Bronchial epithelial cell (primary cell): ENCODE measurements at places on chromosomes 11 and 22.

DNA sequence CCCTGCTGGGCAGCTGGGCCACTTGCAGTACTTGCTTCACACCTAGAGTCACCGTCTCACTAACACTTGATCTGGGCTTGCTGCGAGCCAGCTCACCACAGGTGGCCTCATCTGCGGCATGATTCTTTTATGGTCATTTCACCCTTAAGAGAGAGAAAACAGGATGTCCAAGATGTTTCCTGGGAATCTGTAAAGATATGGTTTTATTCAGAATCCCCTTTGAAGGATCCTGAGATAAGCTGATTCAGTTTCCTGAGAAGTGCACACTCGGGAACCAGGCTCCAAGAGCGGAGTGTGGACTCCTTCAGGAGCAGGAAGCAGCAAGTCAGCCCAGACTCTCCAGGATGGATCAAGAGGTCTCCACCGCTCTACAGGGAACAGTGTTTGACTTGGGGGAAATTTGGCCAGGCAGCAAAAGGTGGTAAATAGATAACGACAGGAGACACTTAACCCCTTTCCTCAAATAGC is 21.8 kb upstream of the TP53AIP1 start:
- DNase-seq, result no peak

GRCh38 chr11:17511571-17511970 is 32.6 kb downstream of the USH1C start:
- no peak for DNase-seq

GRCh38 chr11:133948711-133949110 is 8.1 kb downstream of the IGSF9B start:
- DNase-seq, result no peak

GRCh38 chr11:133503236-133503635 is 29.1 kb downstream of the OPCML start:
- DNase-seq, result no peak

DNA sequence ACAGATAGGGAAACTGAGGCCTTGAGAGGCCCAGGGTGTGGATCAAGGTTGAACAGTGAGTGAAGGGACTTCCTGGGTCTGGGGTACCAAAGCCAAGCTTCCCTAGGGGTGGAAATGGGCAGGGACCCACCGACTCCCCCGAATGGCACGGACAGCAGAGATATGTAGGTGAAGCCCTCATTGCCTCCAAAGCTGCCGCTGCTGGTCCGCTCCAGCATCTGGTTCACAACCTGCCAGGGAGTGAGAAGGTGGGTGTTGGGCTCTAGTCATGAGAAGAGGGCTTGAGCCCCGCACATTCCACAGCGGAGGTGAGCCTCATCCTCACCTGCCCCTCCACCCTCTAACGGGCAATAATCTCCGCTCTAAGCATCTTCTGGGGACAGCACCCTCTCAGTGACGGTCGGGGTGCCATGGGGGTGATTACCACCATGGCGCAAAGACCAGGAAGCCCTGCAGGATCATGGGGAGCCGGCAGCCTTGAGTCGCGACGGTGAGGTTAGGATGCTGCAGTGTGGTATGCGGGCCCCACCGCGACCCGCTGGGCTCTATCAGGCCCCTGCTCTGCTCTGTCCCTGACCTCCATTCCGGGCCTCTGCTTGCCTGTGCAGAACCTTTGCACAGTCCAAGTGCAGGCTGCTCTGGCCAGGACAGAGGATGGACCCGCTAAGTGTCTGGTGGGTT is 10.8 kb downstream of the ALDH3B2 start:
- DNase-seq, result no peak

GRCh38 chr22:47533961-47534803 is 771.7 kb downstream of the TBC1D22A start:
- no peak for DNase-seq

GRCh38 chr22:38348751-38349496 is 31.7 kb upstream of the CSNK1E start:
- DNase-seq, result no peak

- no peak for DNase-seq
These were observed 23.5 kb upstream of the ANKK1 start for GRCh38 chr11:113363996-113364641.

DNA sequence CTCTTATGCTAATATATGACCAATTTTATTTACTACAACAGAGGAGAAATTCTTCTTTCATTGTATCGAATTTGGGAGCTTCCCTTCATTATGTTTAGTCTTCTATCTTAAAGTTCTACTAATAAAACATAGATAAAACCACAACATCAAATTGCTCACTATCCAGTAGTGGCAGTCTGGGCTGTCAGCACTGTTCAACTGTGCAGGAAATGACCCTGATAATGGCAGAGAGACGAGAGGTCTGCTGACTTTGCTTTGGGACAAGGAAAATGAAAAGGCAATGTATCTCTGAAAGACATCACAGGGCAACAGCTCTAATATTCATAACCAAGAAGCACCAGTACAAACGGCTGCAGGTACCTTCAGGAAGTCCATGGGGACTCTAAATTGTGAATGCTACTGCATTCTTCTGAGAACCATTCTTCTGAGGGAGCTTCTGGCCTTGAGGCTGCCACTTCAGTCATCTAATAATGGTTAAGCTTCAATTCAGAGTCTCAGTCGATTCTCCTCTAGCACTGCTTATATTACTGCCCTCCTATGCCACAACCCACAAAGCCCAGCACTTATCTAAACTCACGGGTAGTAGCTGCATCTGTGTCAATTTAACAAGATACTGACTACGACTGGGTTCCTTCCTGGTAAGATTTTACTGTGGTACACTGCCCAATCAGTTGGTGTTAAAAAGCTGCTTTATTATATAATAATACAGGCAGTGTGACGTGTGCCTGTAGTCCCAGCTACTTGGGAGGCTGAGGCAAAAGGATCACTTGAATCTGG is 44.2 kb downstream of the CKAP5 start:
- DNase-seq, result no peak

DNA sequence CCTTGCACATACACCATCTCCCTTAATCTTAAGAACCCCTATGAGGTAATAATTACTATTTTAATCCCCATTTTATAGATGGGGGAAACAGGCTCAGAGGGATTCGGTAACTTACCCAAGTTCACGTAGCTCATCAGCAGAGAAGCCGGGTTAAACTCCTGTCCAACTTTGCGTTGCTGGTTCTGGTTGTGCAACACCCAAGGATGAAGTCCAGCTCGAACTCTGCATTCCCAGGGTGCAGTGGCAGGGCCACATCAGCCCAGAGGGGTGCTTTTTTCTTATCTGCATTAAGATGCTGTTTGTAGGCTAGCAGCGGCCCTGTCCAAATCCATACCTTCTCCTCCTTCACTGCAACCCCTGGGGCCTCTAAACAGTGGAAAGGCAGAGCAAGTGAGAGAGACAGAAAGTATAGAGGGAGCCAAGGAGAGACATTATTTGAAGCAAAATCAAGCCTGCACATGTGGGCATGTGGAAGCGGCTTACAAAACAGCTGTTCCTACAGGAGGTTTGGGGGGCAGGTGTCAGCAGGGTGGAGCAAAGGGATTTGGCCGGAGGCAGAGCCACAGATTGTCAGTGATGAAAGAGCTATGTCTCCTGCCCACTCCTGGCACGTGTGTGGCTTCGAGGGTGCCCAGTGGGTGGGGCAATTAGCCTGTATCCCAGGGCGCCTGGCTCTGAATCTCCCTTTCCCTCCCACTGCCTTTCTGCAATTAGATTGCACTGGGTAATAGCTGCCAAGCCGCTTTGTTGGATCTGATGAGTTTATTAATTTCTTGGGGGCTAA is 129.5 kb upstream of the TBCEL start:
- DNase-seq, result no peak

DNA sequence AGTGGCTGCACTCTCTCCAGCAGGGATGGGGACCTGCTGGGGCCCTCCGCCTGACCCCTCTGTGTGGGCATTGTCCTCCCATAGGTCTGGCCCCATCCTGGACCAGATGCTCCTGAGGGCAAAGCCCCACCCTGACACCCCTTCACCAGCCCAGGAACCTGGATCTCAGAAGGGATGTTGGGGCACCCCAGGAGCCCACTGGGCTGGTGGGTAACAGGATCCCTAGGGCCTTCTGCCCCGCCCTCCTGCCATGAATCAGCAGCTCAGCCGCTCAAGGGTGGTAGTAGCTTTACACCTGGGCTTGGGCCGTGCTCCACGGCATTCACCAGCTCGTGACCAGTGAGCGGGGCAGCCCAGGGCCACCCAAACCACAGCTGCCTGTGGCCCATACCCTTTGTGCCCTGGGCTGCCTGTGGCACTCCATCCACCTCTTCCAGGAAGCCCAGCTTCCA is 1.0 kb upstream of the MAPK12 start:
- DNase-seq, result peak; percentile 40

GRCh38 chr22:43878079-43878795 is 13.6 kb downstream of the PNPLA5 start:
- no peak for DNase-seq

DNA sequence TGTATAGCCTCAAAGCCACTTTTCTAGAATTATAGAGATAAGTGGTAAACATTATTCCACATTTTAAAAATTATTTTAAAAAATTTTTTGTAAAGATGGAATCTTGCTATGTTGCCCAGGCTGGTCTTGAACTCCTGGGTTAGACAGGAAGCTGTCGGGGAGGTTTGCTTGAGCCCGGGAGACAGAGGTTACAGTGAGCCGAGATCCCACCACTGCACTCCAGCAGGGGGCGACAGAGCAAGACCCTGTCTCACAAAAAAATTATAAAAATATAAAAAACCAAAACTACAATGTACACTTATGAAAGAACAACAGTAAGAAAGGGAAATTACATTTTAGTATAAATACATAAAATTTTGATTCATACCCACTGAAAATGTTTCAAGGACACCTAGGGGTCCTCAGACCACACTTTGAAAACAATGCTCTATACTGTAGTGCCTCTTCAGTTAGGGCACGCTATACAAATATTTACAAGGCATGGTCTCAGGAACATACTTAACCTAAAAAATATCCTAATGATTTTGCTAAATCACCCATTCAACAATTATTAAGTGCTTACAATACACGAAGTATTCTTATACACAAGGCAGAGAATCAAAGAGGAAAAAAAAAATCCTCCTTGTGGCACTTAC is 111.2 kb downstream of the MRTFA start:
- no peak for DNase-seq

GRCh38 chr22:35627267-35628041 is 10.3 kb upstream of the MB start:
- DNase-seq, result peak; percentile 66

GRCh38 chr11:69204941-69205742 is 49.4 kb downstream of the SMIM38 start:
- no peak for DNase-seq

GRCh38 chr11:20248871-20249270 is 88.6 kb upstream of the DBX1 start:
- no peak for DNase-seq

DNA sequence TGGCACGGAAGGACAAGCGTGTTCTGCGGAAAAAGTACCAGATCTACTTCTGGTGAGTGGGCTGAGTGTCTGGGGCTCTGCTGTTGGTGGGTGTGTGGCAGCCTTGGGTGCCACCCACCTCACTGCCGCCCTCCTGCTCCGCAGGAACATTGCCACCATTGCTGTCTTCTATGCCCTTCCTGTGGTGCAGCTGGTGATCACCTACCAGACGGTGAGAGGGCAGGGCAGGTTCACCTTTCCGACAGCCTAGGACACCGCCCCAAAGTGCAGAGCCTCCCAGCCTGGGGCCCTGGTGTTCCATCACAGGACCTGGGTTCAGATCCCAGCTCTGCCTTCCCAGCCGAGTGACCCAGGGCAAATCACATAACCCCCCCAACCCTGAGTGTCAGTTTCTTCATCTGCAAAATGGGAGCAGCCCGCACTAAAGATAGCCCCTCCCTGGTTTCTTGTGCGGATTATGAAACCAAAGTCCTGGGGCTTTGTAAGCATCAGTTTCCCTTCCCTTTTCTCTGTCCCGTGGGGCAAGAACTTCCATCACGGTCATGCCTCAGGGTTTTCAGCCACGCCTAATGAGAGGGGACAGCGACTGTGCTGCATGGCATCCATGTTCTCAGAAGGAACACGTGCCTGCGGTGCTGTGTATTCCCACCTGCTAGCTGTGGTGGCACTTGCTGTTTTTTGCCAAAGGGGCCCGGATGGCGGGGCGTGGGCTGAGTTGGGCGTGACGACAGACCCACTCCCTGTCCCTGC is 9.8 kb upstream of the TAGLN start:
- DNase-seq, result no peak

- no peak for DNase-seq
These were observed 302.8 kb downstream of the FAT3 start for GRCh38 chr11:92527467-92527866.

DNA sequence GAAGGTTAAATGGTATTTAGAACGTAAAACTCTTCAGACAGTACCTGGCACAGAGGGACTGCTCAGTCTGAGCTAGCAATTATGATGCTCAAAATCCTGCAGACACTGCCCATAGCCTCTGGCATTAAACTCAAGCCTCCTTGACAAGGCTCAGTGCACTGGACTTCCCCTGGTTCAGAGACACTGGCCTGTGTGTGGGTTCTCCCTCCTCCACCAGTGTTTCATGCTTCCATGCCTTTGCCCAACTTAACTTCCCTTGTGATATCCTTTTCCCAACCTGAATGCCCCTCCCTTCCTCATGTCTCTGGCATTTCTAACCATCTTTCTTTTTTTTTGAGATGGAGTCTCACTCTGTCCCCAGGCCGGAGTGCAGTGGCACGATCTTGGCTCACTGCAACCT is 9.1 kb downstream of the LTBP3 start:
- DNase-seq, result no peak

GRCh38 chr22:17552737-17553136 is 10.6 kb upstream of the SLC25A18 start:
- no peak for DNase-seq

DNA sequence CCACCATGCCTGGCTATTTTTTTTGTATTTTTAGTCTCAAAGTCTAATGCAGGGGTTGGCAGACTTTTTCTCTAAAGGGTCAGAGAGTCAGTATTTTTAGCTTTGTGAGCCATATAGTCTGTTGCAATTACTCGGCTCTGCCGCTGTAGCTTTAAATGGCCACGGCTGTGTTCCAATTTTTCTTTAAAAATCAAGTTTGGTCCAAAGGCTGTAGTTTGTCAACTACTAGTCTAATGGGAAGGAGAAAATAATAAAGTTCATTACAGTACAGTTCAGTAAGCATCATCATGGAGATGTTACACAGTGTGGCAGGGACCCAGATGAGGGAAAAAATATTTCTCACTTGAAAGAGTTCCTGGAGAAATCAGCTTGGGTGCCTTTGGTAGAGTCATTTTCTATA is 107.6 kb downstream of the CSNK2A3 start:
- no peak for DNase-seq

DNA sequence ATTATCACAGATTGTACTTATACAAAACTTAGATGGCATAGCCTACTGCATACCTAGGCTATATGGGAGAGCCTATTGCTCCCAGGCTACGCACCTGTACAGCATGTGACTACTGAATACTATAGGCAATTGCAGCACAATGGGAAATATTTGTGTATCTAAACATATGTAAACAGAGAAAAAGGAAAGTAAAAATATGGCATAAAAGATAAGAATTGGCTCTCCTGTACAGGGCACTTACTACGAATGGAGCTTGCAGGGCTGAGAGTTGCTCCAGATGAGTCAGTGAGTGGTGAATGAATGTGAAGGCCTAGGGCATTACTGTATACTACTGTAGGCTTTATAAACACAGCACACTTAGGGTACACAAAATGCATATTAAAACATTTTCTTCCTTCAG is 13.2 kb downstream of the APOL6 start:
- peak; percentile 43 for DNase-seq
